ENCODE measurements at places on chromosomes 16 and 17.

DNA sequence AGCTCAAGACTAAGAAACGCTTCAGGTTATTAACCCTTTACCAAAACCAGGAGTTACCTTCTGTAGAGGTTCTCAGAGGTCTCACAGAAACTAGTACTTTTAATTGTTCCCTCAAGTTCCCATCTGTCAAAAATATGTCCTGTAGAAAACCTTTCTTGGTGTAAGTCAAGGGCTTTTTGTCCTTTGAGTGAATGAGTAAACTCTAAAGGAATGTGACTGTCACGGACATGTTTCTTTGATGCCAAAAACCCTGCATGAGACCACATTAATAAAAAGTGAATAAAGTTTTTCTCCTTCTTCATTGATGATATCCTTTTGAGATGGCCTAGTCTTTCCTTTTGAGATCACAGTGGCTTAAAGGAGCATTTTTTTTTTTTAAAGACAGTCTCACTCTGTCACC, 102.9 kb downstream of the NLK start:
- DNase-seq: peak; percentile 29

GRCh38 chr17:28033972-28034714, 8.3 kb upstream of the NLK start:
- DNase-seq: peak; percentile 91

- no peak for DNase-seq
Observed at GRCh38 chr17:8732406-8733085, 12.1 kb downstream of the CCDC42 start.

GRCh38 chr16:8972843-8973586, 9.3 kb upstream of the USP7 start:
- peak; percentile 57 for DNase-seq

DNA sequence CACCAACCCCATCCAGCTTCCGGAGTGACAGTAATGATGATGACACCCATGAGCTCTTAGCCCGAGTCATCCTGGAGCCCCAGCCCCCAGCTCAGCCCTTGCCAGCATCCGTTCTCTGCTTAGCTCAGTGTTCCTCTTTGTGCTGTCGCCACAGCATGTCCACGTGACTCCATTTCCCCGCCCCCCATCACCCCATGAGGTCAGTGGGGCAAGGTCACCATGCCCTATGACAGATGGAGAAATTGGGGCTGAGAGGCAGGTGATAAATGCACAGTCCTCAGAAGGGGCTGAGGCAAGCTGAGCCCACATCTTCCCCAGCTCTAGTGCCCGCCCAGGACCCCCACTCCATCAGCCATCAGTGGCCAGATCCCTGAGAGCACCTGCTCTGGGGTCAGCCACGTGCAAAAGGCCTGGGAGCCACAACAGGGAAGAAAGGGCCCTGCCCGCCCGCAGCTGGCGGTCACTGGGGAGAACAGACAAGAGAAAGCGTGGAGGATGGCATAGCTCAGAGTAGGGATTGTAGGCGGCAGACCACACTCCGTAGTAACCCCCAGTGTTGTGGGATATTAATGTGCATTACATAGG, 17.1 kb downstream of the ITGB4 start:
- peak; percentile 27 for DNase-seq

- no peak for DNase-seq
Observed at GRCh38 chr16:17083628-17084027, 387.1 kb downstream of the XYLT1 start.

All from IMR-90 (cell line).